ENCODE measurements at places on chromosomes 3 and 15.

GRCh38 chr3:73637042-73637441 lies 12.3 kb upstream of the PDZRN3 start:
- peak; percentile 84 for DNase-seq

DNA sequence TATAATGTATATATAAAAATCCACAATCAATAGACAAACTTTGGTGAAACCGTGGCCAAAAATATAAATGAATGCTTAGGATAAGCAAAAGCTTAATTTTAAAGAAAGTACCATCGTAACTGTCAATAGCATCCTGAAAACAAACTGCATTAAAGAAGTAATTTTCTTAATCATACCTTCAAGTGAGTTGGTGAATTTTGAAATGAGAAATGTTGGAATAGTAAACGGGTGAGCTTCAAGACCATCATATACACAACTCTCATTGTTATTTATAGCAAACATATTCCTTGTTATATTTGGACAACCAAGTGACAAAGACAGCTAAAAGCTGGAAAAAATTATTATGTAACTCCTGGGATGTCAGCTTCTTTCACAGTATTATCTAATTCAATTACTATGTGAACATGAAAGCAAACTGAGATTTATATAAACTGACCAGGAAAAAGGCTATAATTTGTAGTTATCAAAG lies 3.7 kb downstream of the DAZL start:
- DNase-seq: no peak

DNA sequence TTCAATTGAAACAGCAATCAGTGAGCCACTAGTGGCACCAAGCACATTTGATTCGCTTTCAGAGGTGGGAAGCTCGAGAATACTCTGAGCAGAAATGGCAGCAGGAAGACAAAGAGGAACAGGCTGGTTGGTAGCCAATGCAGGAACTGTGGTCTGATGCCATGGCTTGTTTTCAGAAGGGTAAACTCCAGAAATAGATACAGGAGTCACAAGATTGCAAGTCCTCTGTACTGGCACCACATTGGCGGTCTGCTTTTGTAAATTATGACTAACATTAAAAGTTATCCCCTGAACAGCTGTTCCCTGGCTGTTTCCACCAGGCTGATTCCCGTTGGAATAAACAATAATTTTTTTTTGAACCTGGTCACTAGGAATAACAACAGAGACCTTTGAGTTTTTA lies 35.5 kb downstream of the USF3 start:
- no peak for DNase-seq

GRCh38 chr3:127291611-127292010 lies 3.8 kb upstream of the PRR20G start:
- DNase-seq: no peak

DNA sequence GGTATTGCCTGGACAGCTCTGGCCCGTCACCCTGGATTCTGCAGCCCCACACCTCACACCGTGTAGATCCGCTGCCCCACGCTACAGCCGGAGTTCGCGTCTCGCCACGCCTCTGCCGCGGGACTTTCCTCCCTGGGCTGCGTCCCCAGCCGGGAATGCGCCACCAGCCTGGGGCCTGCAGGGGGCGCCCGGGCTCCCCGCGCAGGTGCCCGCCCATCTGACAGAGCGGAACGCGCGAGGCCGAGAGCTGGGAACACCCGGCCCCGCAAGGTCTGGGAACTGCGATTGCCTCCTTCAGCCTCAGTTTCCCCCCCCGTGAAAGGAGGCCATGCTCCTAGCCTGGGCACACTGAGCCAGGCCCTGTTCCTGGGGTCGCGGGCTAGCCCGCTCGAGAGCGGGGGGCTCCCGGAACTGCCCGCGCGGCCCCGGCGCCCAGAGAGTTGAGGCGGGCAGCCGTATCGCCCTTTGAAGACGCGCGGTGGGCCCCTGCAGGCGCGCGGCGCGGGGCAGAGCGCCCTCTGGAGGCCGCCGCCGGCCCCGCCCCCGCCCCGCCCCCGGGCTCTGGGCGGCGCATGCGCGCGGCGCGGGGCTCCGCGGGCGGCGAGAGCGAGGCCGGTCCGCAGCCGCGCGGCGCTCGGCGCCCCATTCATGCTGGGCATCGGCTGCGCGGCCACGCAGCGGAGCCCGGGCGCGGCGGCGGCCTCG lies at the start of gene PLXNA1:
TSS of gene PLXNA1 (plus strand) at position 645 of the 705 bp plus-strand sequence. CDS start 5,479 bp downstream, outside the sequence.
- DNase-seq: peak; percentile 80

- peak; percentile 47 for DNase-seq
Observed at GRCh38 chr3:142888099-142888480, 793 bp downstream of the PCOLCE2 start.

DNA sequence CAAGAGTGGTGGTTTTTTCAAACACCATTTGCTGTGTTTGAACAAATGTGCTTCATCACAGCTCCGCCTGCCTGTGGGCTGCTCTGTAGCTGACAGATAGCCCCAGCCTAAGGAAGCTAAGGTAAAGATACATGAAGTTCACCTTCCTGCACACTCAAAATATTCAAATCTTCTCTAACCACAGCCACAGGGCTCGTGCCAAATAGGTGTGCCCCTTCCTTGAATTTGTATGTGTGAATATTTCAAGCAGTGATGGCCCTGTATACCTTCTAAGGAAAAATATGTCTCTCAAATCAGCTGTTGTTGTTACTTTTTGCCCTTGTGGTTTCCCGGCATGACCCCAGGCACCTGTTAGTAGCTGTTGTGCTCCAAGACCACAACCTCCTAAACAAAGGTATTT lies 92.8 kb downstream of the CCNL1 start:
- no peak for DNase-seq

GRCh38 chr15:67070150-67070549 lies 4.7 kb downstream of the SMAD3 start:
- DNase-seq: no peak

DNA sequence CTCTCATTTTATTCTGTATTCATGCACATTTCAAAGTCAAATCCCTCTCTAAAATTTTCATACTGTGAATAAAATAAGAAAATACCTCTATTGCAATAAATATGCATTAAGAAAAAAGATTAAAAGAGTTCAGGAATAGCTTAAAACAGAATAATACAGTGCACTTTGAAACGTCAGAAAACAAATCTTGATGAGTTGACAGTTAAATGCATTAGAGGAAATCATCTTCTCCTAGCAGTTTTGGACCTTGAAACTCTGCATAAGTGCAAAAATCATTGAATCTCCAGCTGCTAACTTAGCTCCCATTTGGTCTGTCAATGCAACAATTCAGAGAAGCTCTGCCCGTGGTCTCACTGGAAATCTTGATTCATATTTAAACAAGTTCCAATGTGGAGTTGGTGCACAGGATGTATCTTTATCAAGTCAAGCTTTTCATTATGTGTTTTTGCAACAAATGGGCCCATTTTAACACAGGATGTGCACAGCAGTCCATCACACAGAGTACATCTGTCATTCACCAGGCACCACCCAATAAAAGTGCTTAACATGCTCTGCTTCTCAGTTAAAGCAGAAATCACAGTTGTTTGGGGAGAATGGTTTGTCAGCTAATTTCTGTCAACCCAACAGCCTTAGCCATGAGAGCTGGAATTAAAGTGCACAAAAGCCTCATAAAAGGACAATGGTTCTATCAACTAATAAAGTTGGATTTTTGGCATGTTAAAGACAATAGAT lies 98.8 kb upstream of the ARRDC4 start:
- no peak for DNase-seq

DNA sequence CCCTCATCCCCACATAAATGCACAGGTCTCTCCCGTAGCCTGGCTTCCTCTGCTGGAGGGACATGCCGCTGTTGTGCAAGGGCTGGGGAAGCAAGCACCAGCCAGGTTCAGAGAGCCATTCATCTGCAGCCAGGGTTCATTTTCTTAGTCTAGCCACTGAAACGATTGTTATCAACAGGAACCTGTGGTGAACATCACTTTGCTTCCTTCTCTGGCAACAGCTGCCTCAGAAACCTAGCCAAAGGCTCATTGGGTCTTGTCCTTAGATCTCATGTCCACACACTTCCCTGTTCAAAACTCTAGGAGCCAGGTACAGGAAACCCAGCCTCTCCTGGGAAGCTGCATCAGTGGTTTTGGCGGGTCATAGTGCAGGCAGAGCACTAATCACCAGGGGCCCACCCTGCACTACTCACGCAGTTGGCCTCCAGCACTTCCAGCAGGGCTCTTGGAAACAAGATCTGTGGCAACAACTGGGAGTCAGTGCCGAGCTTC lies 47.0 kb downstream of the OXNAD1 start:
- no peak for DNase-seq

DNA sequence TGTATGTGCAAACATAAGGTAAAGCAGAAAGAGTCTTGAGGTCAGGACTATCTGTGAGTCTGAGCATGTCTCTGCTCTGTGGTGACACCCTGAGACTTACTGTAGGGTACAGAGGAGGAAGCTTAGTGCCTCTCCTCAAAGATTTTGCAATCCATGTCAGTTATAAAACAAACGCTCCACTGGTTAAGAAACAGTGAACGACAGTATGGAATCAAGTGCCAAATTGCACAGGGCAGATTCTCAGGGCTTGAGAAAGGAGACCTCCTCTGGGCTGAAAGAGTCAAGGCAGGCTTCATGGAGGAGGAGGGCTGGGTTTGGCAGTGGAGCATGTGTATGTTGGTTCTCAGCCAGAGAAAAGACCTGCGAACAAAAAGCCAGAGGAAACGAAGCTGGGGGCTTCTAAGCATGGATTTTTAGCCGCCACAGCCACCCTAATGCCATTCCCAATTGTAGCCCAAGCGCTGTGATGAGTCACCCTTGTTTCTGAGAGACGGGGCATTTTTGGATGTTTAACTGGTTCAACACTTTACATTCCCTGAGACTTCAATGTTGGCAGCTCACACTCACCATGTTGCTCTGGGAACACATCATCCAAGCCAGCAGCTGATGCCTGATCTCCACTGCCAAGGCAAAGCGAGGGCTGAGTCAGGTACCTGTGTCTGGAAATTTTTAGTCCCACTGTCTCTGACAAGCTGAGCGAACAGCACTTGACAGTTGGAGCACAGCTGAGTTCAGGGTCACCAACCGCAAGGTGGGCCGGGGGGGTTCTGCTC lies 3.4 kb upstream of the DGKG start:
- peak; percentile 2 for DNase-seq

DNA sequence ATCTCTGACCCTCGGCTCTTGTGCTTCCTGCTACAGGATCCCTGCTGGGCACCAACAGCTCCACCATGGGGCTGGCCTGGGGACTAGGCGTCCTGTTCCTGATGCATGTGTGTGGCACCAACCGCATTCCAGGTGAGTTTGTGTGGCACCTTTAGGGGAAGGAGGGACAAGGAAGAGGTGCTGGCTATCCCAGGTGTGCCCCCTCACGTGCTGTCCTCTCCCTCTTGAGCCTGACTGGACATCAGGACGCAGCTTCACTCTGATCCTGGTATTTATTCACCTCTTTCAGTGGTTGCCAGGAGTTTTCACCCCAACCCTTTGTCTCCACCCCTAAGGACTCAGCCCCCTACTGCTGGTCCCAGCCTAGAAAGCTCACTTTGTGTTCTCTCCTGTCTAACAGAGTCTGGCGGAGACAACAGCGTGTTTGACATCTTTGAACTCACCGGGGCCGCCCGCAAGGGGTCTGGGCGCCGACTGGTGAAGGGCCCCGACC lies 960 bp downstream of the THBS1 start:
- peak; percentile 61 for DNase-seq
